ENCODE measurements at places on chromosomes 3 and 15.

DNA sequence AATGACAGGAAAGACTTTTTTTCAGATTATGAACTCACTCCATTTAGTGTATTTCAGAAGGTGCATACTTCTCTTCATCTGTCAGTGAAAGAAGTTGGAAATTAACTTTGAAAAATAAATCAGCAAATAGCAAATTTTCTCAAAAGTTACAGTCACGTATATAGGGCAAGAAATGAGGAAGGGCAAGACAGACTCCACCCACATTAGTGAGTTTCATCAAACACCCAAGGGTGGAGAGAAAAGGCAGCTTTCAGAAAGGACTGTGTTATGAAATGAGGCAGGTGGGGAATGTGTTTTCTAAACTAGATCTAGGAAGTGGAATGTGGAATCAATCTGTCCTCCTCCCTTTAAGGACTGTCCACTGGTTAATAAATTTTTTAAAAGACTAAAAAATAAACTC, 2.9 kb downstream of the SLC22A13 start:
- H3K36me3 ChIP-seq: peaks cover 2% of the 10 kb centered on the region
- H3K27me3 ChIP-seq: no peaks in the 10 kb centered on the region
- H3K4me1 ChIP-seq: peaks cover 16% of the 10 kb centered on the region
- no peak overlapping the region for H3K27ac ChIP-seq

GRCh38 chr15:42348083-42348482, 11.2 kb upstream of the CAPN3 start:
- no peak for DNase-seq
- peaks cover 1% of the 10 kb centered on the region for H3K4me1 ChIP-seq
- H3K36me3 ChIP-seq: peaks cover 63% of the 10 kb centered on the region
- no peaks in the 10 kb centered on the region for H3K27me3 ChIP-seq
- H3K4me3 ChIP-seq: no peak overlapping the region

DNA sequence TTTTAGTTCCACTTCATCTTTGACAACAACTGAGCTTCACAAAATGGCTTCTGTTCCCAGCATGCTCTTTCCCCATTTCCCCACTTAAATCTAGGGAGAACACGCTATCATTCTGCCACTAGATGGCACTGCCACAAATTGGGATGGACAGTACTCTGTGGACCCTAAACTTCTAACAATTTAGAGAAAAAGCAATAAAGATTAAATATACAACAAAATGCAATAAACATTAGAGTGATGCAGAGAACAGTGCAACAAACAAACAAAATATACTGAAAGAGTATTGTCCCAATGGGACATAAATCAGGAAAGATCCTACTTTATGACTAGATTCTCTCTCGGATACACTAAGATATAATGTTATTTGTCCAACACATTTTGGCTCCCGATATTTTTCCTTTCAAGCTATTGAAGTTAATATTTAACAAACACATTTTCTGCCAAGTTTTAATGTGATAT, 169.7 kb upstream of the TMCO5A start:
- no peak overlapping the region for H3K4me3 ChIP-seq
- H3K27me3 ChIP-seq: no peaks in the 10 kb centered on the region
- no peak for DNase-seq

DNA sequence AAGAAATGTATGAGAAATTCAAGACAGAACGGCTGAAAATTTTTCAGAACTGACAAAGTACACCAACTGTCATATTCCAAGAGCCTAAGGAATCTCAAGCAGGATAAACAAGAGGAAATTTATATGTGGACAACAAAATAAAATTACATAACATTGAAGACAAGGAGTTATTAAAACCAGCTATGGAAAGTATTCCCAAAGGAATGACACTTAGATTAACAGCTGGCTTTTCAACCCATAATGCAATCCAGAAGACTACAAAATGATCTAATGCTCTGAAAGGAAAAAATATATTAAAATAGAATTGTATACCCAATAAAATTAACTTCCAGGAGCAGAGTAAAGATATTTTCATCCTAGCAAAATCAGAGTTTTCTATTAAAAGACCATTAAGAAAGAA, 132.2 kb upstream of the BNIP2 start:
- no peaks in the 10 kb centered on the region for H3K36me3 ChIP-seq
- H3K4me3 ChIP-seq: no peak overlapping the region
- peaks cover 4% of the 10 kb centered on the region for H3K27me3 ChIP-seq
- no peak overlapping the region for H3K27ac ChIP-seq
- peaks cover 4% of the 10 kb centered on the region for H3K4me1 ChIP-seq
- DNase-seq: no peak

GRCh38 chr15:100878648-100879047, 983 bp upstream of the ALDH1A3 start:
- H3K4me1 ChIP-seq: peaks cover 10% of the 10 kb centered on the region
- peaks cover 77% of the 10 kb centered on the region for H3K27me3 ChIP-seq
- no peaks in the 10 kb centered on the region for H3K36me3 ChIP-seq
- no peak for DNase-seq
- H3K27ac ChIP-seq: no peak overlapping the region

- H3K27ac ChIP-seq: no peak overlapping the region
- no peaks in the 10 kb centered on the region for H3K4me1 ChIP-seq
- no peaks in the 10 kb centered on the region for H3K27me3 ChIP-seq
- H3K4me3 ChIP-seq: no peak overlapping the region
- no peaks in the 10 kb centered on the region for H3K36me3 ChIP-seq
Measured at GRCh38 chr3:103410231-103410630, 975.4 kb downstream of the ZPLD1 start.

Data from activated T-cell treated with anti-CD3 and anti-CD28 coated beads, Interleukin-2, amount 50 U/mL, for 24 hours (primary cell).